ENCODE measurements at places on chromosomes 7 and 10. TPM values are rescaled to one million over a fixed set of nuclear protein-coding genes. Genes with fewer than 3 reads are reported as not detected.

GRCh38 chr10:117090834-117091233 lies 47.2 kb downstream of the VAX1 start:
- H3K36me3 ChIP-seq: no peaks in the 10 kb centered on the region

DNA sequence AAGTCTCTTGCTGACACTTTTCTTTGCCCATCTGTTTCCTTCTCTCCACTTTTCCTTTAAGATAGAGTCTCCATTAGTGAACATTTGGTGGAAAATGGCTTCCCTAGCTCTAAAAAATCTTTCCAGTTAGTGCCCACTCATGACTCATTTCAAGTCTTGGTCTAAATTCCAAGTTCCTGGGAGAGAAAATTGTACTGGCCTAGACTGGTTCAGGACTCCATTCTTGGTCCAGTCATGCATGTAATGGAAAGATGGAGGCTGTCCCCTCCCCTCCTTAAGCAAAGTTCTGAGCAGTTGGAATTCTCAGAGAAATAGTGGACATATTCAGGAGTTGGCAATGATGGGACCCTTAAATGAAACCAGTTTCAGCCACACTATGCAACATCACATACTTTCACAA lies 3.8 kb upstream of the ALDH18A1 start:
- H3K4me1 ChIP-seq: peaks cover 1% of the 10 kb centered on the region
- H3K4me3 ChIP-seq: no peak overlapping the region
- no peak for DNase-seq
- H3K36me3 ChIP-seq: peaks cover 7% of the 10 kb centered on the region
- H3K27ac ChIP-seq: no peak overlapping the region

The GOLGA7B gene
- total RNA-seq: 0.98 TPM

- no peaks in the 10 kb centered on the region for H3K27me3 ChIP-seq
- no peak overlapping the region for H3K27ac ChIP-seq
- DNase-seq: peak; percentile 81
- H3K4me1 ChIP-seq: peaks cover 23% of the 10 kb centered on the region
- H3K4me3 ChIP-seq: no peak overlapping the region
- H3K36me3 ChIP-seq: peaks cover 2% of the 10 kb centered on the region
These were observed 29.6 kb downstream of the AMZ1 start for GRCh38 chr7:2717293-2718261.

DNA sequence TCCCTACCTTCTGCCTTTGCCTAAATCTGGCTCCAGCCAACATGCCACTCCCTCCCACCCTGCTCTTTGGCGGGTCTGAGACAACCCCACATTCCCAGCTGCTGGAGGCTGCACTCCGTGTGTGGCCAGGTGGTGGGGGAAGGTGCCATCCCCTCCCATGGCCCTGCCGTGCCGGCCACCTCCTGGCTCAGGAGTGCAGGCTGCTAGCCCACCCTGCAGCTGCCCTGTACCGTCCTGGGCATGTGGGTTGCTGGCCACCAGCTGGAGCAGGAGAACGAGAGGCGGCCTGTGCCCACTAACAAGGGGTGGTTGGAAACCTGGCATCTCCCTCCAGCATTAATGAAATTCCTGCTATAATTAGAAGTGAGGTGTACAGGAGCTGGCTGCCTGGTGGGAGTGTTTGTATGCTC lies 97.6 kb downstream of the ZMIZ1 start:
- H3K27me3 ChIP-seq: no peaks in the 10 kb centered on the region
- H3K4me1 ChIP-seq: peaks cover 10% of the 10 kb centered on the region
- no peak overlapping the region for H3K4me3 ChIP-seq

The ZNF679 gene
- not detected for total RNA-seq

DNA sequence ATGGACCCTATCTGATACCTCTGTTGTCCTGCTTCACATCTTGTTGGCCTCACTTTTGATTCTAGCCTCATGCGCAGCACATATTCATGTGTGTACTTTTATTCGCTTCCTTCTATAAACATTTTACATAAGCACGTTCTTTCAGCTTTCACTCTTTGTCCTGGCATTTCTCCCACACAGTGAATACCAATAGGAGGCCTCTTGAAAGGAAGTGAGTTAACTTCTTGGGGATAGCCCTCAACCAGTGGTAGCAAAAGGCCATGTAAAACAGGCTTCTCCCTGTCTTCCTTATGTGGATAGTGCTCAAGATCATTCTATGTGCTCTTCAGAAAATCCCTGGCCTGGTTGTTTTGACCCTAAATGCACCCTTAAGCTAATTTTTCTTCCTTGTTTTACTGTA lies 633.9 kb upstream of the MBL2 start:
- no peak overlapping the region for H3K27ac ChIP-seq
- no peak overlapping the region for H3K4me3 ChIP-seq
- no peaks in the 10 kb centered on the region for H3K27me3 ChIP-seq
- DNase-seq: no peak
- H3K36me3 ChIP-seq: no peaks in the 10 kb centered on the region

- DNase-seq: peak; percentile 3
- peaks cover 100% of the 10 kb centered on the region for H3K27me3 ChIP-seq
- H3K27ac ChIP-seq: no peak overlapping the region
- peaks cover 17% of the 10 kb centered on the region for H3K4me1 ChIP-seq
These were observed 3.7 kb upstream of the HOXA10 start for GRCh38 chr7:27177795-27178320.

GRCh38 chr7:45977256-45977780 lies 56.2 kb upstream of the IGFBP3 start:
- peak overlapping the region; percentile 84 for H3K27ac ChIP-seq

The KRIT1 gene
- total RNA-seq: 37.7 TPM
